Naive thymus-derived CD4-positive, alpha-beta T cell (primary cell): ENCODE measurements at places on chromosomes 4 and X. TPM values are rescaled to one million over a fixed set of nuclear protein-coding genes. Genes with fewer than 3 reads are reported as not detected.

Gene IL13RA1
- 0.07 TPM for polyA plus RNA-seq

Gene PDK3
- polyA plus RNA-seq: 40.0 TPM

Gene ANXA10
- not detected for polyA plus RNA-seq

Gene ASB9
- 2.4 TPM for polyA plus RNA-seq

Gene DCAF12L2
- not detected for polyA plus RNA-seq

Gene FAM241A
- 2.0 TPM for polyA plus RNA-seq

Gene NAA11
- not detected for polyA plus RNA-seq

Gene ADH7
- not detected for polyA plus RNA-seq

Gene AFF2
- polyA plus RNA-seq: 0.31 TPM

DNA sequence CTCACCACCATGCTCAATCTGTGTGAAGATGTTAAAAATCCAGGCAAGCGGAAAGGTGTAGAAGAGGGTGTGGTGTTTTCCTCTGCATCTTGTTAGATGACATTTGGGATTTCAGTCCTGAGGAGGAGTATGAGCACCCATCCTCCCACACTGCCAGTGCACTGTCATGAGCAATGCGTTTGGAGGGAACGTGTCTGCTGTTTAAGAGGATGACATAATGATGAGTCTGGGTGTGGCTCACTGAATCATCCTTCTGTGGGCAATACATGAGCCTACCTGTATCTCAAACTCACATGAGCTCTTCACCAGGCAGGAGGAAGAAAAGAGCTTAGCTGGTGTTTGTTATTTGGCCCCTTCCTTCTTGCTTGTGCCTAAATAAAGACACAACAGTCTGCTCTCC is 67.9 kb upstream of the ARX start:
- no peak for DNase-seq

DNA sequence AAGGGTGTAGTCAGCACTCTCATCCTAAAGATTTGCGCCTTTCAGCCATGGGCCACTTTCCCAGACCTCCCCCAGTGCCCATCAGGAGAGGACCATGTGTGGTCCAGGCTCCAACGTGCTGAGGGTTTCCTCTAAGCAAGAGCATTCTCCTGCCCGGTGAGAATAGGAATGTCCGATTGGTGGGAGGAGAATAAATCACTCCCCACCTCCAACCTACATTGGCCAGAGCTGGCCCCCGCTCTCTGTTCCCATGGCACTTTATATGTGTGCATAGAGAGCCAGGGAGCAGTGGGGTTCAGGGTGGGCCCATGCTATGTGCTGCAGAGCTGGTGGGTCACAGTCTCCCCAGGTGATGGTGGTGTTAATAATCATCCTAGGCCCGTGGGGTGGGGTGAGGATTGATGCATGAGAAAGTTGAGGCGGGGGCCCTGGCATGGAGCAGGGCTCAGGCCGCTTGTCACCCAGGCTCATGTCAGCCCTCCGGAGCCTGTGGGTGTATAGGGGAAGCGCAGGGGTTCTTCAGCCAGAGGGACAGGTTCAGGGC is 6.8 kb upstream of the SORCS2 start:
- DNase-seq: no peak

DNA sequence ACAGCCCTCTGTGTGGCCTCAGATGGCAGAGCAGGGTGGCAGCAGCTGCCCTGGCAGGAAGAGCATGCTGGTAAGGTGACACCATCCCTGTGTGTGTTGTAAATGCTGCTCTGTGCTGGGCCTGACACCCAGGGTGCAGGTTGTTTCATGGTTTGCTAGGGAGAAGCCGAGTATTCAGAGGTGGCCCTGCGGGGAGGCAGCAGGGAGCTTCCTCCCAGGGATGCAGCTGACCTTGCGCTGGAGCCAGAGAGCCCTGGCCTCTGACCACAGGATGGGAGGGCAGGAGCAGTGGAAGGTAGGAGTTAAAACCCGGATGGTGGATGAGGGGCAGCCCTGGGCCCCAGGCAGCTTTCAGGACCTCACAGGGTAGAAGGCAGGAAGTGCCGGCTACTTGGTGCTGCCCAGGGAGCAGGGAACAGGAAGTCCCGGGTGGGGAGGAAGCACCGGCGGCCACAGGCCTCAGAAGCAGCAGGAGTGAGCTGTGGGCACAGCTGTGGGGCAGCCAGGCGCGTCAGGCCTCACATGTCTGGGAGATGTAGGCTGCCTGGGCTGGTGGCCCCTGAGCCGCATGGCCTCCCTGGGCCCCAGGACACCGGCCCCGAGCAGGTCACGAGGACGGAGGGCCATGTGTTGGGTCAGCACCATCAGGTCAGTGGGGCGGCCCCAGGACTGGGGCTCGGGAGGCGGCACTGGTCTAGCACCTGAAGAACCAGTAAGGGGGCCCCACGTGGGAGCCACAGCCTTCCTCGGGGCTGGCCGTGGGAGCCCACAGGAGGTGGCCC is 19.1 kb downstream of the SH3BP2 start:
- DNase-seq: peak; percentile 69

- DNase-seq: no peak
Measured at GRCh38 chr4:20378181-20378580, 126.5 kb downstream of the SLIT2 start.

DNA sequence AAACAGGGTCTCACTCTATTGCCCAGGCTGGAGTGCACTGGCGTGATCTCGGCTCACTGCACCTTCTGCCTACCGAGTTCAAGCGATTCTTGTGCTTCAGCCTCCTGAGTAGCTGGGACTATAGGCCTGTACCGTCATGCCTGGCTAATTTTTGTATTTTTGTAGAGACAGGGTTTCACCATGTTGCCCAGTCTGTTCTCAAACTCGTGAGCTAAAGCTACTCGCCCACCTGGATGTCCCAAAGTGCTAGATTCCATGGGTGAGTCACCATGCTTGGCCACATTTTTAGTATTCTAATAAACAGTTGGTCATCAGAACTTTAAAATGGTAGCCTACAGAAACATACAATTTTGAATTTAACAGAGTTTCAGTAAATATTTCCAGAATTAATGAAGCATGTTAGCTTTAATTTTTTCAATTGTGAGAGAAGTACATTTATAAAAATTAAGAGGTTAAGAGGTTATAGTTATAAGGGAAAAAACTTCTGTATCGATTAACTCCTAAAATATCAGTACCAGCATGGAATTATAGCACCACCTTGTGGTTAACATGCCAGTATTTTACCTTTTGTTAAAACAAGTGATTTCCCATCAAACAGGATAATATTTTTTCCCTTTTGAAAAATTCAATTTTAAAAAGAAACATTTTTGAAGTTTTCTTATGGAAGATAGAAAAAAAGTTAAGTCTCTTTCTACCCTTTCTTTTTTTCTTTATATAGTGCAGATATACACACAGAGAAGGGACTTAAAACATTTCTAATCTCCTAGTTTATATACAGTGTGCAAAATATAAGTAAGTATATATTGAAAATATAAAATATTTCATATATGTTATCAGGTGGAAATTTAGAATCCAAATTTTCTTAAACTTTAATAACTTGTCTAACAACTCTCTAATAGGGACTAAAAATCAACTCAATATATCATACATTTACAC is 35.4 kb downstream of the CEP44 start:
- peak; percentile 42 for DNase-seq

GRCh38 chrX:112641449-112641848 is 38.3 kb downstream of the LHFPL1 start:
- DNase-seq: no peak

DNA sequence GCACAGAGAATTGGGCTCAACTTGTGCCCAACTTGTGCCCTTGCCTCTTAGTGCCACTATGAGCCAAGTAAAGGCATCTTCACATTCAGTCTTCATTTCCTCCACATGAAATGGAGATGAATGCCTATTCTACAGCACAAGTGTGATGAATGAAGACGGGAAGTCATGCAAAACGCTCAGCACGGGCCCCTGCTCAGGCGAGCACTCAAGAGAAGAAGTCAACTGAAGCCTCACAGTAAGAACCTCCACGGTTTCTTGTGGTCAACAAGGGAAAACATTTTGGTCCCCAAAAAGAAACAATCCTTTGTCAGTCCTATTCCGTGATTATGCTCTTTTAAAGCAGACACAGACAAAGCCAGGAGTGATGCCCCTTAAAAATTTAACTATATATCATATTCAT is 87.0 kb downstream of the IRF2 start:
- no peak for DNase-seq

- no peak for DNase-seq
Measured at GRCh38 chr4:121885115-121885514, 14.8 kb upstream of the BBS7 start.

- DNase-seq: no peak
Measured at GRCh38 chr4:164027805-164028204, 533.3 kb downstream of the TMA16 start.

DNA sequence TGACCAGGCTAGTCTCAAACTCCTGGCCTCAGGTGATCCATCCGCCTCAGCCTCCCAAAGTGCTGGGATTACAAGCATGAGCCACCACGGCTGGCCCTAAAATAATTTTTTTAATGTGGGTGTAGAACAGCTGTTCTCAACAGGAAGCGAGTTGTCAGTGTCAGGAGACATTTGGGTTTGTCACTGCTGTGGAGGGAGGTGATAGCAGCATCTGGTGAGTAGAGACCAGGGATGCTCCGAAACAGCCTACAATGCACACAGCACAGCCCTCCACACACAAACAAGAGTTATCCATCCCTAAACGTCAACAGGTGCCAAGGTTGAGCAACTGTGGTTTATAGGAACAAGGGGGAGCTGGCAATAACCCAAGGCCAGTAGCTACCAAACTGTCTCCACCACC is 243.4 kb upstream of the STS start:
- no peak for DNase-seq

GRCh38 chr4:26788341-26788733 is 72.3 kb upstream of the STIM2 start:
- DNase-seq: no peak

DNA sequence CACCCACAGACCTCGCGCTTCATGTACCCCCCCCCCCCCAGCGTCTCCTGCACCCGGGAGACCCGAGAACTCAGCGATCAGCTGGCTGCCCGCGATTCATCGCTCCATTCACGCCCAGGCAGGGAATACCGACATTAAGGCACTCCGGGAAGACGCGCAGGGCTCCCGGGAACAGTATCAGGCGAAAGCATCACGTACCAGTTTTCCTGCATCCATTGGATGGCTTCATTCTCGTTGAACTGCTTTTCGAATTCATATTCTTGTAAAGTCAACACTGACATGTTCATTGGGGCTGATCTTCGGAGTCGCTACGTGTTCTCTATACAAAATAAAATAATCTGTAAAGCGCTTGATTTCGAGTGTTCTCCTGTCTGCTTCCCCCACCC is 373 bp downstream of the ELOVL6 start:
- peak; percentile 14 for DNase-seq

DNA sequence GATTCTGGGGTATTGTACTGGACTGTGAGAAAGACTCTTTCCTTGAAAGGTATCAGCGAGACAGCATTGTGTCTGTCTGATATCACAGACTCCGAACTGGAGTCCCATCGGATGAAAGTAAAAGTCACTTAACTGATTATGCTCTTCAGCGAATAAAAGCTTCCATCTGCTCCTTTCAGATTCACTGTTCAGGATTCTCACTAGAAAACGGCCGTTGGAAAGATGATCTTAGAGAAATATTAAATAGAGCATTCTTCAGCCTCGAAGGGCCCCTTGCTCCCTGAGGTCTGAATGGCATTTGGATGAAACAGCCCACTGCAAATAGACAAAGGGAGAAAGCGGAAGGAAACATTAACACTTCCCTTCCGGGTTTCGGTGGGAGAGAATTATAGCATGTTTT is 416.2 kb upstream of the PRKX start:
- no peak for DNase-seq

DNA sequence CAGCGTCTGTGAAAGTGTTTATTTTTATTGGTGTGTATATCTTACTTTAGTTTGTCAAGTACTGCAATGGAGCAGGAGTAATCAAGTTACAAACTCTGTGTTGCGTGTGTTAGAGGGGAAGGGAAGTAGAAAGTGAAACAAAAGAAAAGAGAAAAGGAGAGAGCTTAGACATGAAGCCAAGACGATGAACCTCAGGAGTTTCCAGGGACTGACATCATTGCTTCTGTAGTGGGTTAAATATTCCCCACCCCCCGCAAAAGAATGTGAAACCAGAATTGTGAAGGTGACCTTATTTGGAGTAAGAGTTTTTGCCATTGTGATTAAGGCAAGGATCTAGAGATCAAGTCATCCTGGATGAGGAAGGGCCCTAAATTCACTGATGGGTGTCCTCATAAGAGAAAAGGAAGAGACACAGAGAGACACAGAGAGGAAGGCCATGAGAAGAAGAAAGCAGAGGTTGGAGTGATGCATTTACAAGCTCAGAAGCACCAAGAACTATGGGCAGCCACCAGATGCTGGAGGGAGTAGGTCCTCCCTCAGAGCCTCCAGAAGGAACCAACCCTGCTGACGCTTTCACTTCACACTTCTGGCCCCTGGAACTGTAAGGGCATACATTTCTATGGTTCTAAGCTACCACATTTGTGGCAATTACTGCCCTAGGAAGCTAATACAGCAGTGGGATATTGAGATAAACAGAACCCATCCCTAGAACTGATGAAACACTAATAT is 173.6 kb upstream of the SFRP2 start:
- DNase-seq: no peak

GRCh38 chrX:50618788-50619558 is 148.3 kb upstream of the DGKK start:
- DNase-seq: no peak

DNA sequence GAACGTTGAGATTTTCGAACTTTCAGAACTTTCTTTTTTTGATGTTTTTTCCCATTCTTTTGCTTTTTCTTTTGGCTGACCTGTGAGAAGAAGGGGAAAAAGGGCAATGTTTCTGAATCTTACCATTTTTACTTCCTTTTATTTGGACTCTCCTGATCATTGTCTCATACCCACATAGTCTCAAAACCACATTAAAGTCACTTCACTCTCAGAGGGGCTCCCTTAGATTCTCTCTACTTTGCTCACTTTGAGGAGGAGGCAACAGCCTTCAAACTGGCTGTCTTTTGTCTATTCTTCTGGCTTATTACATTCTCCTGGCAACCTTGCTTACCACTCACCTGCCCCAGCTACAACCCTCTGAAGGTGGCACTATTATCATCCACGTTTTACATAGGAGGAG is 3.7 kb downstream of the CXCL9 start:
- DNase-seq: no peak

GRCh38 chr4:184514121-184514988 is 40.0 kb upstream of the IRF2 start:
- DNase-seq: peak; percentile 68

DNA sequence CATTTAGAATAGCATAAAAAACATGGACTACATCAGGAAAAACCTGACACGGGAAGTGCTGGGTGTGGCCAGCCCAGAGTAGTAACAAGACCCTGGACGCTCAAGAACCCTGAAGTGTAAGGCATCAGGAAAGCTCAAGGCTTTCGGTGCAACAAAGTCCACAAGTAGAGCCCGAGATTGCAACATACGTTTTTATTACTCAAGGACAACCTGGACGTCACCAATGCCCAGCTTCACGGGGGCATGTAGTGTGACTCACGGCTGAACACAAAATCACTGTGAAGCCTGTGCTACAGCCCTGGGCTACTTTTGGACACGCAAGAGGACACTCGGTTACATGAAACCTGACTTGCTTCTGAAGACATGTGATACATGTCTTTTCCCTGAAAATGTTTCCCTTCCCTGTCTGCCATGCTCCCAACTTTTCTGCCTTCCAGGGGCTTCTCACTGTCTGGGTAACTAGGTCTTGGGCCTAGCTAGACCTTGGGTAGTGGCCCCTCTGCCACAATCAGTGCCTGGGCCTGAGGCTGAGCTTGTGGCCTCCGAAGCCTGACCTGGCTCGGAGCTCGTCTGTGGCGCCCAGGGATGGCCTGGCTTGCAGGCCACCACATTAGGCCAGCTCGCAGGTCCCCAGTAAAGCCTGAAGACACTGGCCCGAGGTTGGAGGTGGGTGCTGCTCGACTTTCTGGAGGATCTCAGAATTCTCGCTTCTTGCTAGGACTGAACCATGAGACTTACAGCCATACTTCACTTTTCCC is 9.2 kb downstream of the IRAK1 start:
- no peak for DNase-seq

- DNase-seq: peak; percentile 41
Measured at GRCh38 chr4:89306486-89307177, 968 bp downstream of the GPRIN3 start.
